ENCODE measurements at places on chromosomes 2 and 18.

DNA sequence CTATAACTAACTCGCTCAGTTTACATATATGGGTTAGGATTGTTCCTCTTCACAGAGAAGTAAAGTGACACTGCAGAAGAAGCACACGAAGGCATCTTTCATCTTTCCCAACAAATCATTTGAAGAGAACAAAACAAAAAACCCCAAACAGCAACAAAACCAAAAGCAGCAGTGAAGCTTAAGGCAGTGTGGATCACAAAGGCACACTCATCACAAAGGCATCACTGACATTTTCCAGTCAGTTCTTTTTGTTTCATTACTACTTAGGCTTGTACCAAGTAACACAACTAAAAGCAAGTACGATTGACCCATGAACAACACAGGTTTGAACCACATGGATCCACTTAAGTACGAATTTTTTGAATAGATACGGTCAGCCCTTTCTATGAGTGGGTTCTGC is 75.7 kb downstream of the RNF152 start:
- DNase-seq = no peak

GRCh38 chr2:178512484-178512883 is 32.2 kb downstream of the PLEKHA3 start:
- no peak for DNase-seq

DNA sequence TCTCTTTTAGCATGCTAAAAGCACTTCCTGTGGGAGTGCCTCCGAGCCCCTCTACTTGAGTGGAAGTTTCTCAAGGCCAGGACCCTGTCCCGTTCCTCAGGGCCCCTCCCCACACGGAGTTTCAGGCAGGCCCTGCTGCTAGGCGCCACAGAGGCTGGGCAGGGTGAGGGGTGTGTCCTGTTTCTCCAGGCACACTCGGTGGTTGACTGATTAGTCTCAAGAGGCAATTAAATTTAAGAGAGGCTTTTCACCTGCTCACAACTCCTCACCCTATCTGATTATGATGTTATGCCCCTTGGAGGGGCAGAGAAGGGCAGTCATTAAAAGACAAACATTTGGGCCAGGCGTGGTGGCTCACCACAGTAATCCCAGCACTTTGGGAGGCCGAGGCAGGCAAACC is 160.8 kb upstream of the HAAO start:
- DNase-seq = no peak

- DNase-seq = no peak
Observed at GRCh38 chr2:235654103-235654813, 160.4 kb downstream of the AGAP1 start.

GRCh38 chr2:121450301-121450700 is 80.4 kb upstream of the RNU4ATAC start:
- DNase-seq = no peak

DNA sequence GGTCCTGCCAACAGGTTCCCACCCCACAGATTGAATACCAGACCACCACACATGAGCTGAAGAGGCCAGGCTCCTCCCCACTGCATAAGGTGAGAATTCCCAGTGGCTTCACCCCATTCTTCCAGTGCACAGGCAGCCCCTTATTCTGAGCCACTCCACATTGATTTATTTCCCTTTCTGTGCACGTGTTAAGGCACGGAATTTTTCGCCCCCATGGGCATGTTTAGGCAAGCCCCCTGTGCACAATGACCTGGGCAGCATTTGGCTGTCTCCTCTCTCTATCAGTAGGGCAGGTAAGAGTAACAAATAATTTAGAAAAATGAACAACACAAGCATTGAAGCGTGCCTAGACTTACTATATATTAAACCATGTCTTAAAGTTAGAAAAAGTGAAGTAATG is 15.2 kb upstream of the CHAC2 start:
- DNase-seq = no peak

GRCh38 chr2:169011698-169012097 is 19.4 kb downstream of the ABCB11 start:
- DNase-seq = no peak

DNA sequence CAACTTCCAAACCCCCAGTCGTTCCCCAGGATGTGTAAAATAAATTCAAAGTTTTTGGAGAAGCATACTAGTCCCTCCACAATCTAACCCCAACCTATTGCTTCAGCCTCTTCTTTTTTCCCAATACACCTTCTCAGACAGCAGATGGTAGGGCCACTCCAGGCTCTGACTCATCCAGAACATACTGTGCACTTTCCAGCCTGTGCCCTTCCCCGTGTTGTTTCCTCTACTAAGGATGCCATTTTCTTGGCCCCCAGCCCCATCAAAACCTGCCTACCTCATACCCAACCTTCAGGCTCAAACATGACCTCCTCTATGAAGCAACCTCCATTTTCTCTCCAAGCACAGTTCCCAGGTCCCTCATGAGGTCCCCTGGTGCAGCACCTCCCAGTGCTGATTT is 669.3 kb downstream of the BCL11A start:
- DNase-seq = no peak

GRCh38 chr2:167692191-167692590 is 555.2 kb downstream of the STK39 start:
- DNase-seq = no peak

DNA sequence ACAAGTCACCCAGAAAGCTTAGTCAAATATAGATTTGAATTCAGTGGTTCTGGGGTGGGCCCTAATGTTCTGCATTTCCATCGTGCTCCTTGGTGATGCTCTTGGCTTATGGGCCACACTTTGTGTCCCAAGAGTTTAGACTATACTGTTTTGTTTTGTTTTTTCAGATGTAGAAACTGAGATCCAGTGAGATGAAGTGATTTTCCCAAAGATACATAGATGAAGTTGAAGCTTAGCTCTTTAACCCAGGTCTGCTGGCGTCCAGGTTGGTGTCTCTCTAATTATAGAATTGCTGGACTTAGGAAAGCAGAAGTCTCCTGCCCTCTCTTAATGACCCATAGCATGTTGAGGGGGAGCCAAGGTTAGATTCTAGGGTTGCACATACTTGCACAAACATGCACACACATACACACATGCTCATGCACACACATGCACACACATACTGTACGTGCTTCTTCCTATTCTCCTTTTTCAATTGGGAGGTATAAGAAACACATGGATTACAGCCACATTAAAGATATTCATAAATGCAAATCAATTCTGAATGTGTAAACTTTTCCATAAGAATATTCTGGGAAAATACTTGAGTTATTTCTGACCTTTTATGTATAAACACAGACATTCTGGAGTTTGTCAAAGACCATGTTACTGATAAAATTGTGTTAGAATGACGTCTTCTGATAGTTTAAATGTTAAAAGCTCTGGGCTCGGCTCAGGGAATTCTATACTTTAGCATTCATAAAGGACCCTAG is 41.3 kb upstream of the IL1R1 start:
- DNase-seq = no peak

GRCh38 chr18:69898241-69898861 is 49.3 kb downstream of the CD226 start:
- DNase-seq = no peak

GRCh38 chr18:63603772-63604171 is 16.6 kb downstream of the SERPINB13 start:
- no peak for DNase-seq

- no peak for DNase-seq
Observed at GRCh38 chr2:151996243-151997003, 102.4 kb downstream of the CACNB4 start.

- no peak for DNase-seq
Observed at GRCh38 chr2:67243919-67244318, 153.2 kb upstream of the ETAA1 start.

- no peak for DNase-seq
Observed at GRCh38 chr18:32160547-32160946, 29.3 kb upstream of the MEP1B start.

GRCh38 chr18:76771192-76771799 is 51.1 kb upstream of the ZNF236 start:
- no peak for DNase-seq

GRCh38 chr2:143674051-143674450 is 544.8 kb downstream of the ARHGAP15 start:
- DNase-seq = no peak

GRCh38 chr18:21914739-21915319 is 174.2 kb downstream of the MIB1 start:
- peak; percentile 61 for DNase-seq

- DNase-seq = no peak
Observed at GRCh38 chr2:3454802-3455201, 64.5 kb downstream of the ADI1 start.

DNA sequence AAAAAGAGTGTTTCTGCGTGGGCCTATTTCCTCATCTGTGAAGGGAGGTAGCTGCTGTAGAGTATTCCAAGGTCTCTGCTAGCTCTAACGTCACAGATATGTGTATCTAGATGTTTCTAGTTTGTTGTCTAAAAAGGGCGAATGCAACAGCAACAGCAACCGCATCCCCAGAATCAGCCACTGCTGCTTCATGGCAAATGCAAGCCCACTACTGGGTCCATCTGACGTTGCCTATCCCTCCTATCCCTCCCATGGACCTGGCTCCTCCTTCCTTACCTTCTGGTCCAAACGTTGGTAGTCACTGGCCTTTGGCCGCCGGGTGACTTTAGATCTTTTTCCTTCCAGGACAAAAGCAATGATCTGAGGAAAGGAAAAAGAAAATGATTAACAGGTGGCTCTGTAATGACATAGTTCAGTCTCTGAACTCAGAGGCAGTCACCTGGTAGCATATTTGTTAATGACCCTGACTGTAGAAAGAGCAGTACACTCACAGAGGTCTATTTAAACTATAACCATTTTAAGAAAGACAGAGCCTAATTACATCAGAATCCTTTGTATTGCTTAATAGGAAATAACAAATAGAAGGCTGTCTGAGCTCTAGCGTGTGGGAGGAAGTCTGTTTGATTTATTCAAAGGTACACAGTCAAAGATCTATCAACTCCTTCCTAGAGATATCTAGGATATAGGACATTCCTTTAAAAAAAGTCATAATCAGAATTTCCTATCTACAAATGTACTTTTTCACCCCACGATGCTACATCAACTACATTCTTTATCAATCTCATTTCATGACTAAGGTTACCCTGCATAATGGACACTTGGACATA is 2.9 kb downstream of the TGOLN2 start:
- DNase-seq = no peak

Measured in ecto neural progenitor cell (in vitro differentiated cells).